Stimulated activated CD8-positive, alpha-beta memory T cell treated with anti-CD3 and anti-CD28 coated beads, Interleukin-7, amount 100 ng/mL, for 24 hours (primary cell): ENCODE measurements at places on chromosomes 3 and 15.

- no peak for DNase-seq
These were observed 286.1 kb downstream of the SHOX2 start for GRCh38 chr3:157820157-157820517.

GRCh38 chr15:50249704-50250103 is 15.8 kb downstream of the HDC start:
- no peak for DNase-seq

- DNase-seq: no peak
These were observed 28.1 kb upstream of the CD200R1L start for GRCh38 chr3:112874725-112875124.

DNA sequence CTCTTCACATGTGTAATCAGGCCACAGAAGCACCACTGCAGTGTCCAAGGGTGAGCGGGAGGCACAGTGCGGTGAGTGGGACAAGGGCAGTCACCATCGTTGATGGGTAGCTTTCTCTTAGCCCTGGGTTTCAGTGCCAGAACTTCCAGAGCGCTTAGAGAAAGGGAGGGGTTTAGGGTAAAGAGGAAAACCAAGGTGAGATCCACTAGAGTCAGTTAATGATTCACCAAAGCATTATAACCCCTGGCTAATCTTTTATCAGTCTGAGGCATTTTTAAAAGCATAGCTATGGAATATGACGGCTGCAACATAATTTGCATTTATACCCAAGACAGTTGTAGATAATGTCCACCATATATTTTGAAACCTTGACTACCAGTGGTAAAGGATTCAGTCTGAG is 94.8 kb downstream of the SHQ1 start:
- no peak for DNase-seq

GRCh38 chr3:43055806-43056770 is 49.8 kb downstream of the POMGNT2 start:
- DNase-seq: no peak

- DNase-seq: no peak
These were observed 29.9 kb downstream of the ACP3 start for GRCh38 chr3:132346841-132347736.

- DNase-seq: no peak
These were observed 1007.2 kb upstream of the ALCAM start for GRCh38 chr3:104359546-104359945.

GRCh38 chr3:124509884-124510283 is 220.4 kb upstream of the UMPS start:
- DNase-seq: no peak

GRCh38 chr3:59456852-59457485 is 407.1 kb upstream of the CFAP20DC start:
- DNase-seq: no peak

GRCh38 chr15:27587810-27588209 is 511.3 kb downstream of the OCA2 start:
- DNase-seq: no peak

GRCh38 chr15:70185251-70185711 is 87.6 kb upstream of the TLE3 start:
- no peak for DNase-seq

- no peak for DNase-seq
These were observed 368.3 kb upstream of the DCBLD2 start for GRCh38 chr3:99269606-99270351.

- no peak for DNase-seq
These were observed 71.3 kb downstream of the RASA2 start for GRCh38 chr3:141557961-141558706.

GRCh38 chr15:52737720-52738119 is 52.4 kb downstream of the ONECUT1 start:
- DNase-seq: no peak

GRCh38 chr3:185825006-185825638 is at the start of gene IGF2BP2:
Gene IGF2BP2, minus strand, starts transcription at chr3:185825042. Its CDS starts 82 bp downstream, at chr3:185824960.
- DNase-seq: peak; percentile 12

- no peak for DNase-seq
These were observed 180.5 kb downstream of the APBA2 start for GRCh38 chr15:29066310-29066709.

- no peak for DNase-seq
These were observed 240.2 kb downstream of the SCAPER start for GRCh38 chr15:76664895-76665294.

- DNase-seq: no peak
These were observed 14.2 kb downstream of the LPP start for GRCh38 chr3:188168186-188168585.

DNA sequence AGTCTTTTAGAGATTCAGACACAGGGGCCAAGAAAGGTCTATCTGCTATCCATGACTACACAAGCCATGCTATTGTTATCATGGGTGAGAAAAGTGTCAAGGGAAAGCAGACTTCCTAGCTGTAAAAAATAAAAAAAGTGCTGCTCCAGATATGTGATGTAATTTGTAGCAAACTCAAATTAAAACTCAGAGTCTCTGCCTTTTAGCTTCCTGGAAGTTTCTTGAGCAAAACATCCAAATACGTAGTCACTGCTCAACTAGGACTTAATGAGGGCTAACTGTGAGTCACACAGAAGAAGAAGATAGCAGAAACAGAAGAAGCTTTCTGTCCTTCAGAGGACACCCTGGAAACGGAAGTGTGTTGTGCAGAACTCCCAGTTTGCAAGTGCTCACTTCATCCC is 393.4 kb upstream of the NR2F2 start:
- DNase-seq: no peak

DNA sequence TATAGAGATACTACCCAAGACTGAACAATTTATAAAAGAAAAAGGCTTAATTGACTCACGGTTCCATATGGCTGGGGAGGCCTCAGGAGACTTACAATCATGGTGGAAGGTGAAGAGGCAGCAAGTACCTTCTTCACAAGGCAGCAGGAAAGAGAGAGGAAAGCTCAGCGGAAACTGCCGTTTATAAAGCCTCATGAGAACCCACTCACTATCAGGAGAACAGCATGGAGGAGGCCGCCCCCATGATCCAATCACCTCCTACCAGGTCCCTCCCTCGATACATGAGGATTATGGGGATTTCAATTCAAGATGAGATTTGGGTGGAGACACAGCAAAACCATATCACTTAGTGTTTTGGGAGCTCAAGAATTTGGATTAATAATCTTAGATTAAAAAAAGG is 240.2 kb downstream of the UACA start:
- no peak for DNase-seq

- DNase-seq: no peak
These were observed 234.2 kb upstream of the ST8SIA2 start for GRCh38 chr15:92159481-92159880.

DNA sequence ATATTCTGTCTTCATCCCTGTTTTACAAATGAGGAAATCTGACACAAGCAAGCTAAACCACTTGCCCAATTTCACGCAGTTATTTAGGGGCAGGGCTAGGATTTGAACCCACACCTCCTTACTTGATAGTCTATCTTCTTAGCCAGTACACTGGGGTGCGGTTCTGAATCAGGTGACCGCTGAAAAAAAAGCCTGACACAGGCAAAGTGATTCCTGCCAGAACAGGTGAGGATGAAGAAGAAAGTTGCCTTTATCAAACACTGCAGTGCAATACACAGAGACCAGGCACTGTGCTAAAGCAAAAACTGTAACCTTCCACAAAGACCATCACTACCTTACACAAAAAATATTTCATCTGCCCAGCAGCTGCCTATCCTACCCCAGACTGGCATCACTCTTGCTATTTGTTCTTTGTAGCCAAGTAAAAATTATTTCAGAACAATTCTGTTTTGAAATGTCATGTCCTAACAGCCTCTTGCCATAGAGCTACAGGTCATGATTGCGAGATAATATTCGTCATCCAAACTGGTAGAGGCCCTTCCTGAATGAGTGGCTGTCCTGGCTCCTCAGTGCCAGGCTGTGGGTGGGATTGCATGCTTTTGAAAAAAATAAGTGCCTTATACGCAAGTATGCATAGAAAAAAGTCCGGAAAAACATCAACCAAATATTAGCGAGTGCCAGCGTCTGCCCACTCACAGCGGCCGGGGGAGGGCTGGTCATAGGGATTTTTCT is 142.3 kb upstream of the TPM1 start:
- DNase-seq: no peak

- DNase-seq: no peak
These were observed 239.9 kb downstream of the FAM43A start for GRCh38 chr3:194925614-194926013.

GRCh38 chr3:141262308-141262705 is 30.7 kb downstream of the PXYLP1 start:
- no peak for DNase-seq

DNA sequence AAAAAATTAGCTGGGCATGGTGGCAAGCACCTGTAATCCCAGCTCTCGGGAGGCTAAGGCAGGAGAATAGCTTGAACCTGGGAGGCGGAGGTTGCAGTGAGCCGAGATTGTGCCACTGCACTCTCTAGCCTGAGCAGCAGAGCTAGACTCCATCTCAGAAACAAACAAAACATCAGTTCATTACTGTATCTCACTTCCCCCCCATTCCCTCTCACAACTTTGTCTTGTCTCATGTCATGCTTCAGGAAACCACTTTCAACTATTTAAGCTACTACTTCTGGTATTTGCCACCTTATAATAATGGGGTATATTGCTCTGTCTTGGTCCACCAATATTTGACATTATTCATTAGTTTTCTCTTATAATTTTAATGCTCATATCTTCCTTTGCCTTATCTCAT is 26.2 kb downstream of the PIK3CA start:
- DNase-seq: no peak

DNA sequence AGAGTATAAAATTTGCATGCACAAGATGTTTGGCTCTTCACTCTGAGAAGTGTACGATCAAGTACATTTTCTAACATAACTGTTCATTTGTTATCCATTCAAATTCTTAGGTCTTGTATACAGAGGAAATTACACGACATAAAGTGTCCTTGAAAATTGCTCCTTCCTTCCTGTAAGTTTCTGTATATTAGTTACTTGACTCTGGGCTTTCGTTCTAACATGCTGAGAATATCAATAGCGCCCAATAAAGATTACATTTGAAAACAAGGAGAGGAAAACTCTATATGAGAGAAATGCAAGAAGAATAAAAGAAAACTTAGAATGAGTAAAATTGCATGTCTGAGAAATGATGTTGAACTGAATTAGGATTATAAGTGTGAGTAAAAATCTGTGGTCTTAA is 722.5 kb upstream of the CADM2 start:
- no peak for DNase-seq

GRCh38 chr3:194322678-194323211 is 28.4 kb downstream of the CPN2 start:
- no peak for DNase-seq

DNA sequence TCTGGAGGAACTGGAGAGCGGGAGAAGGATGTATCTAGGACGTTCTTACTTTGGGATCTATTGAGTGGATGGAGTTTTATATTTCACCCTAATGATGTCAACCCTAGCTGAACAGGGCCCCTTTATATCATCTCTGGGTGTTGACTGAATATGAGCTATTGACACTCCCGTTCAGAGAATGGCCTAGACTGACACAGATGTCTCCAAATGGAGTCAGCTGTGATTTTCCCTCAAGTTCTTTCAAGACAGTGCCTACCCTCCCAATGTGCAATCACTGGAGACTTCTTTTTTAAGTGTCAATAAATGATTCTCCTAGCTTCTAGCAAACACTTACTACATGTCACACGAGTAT is 63.8 kb downstream of the FRMD4B start:
- no peak for DNase-seq

GRCh38 chr3:135149707-135150681 is 354.9 kb downstream of the EPHB1 start:
- no peak for DNase-seq
